ENCODE measurements at places on chromosomes 7 and 10.

DNA sequence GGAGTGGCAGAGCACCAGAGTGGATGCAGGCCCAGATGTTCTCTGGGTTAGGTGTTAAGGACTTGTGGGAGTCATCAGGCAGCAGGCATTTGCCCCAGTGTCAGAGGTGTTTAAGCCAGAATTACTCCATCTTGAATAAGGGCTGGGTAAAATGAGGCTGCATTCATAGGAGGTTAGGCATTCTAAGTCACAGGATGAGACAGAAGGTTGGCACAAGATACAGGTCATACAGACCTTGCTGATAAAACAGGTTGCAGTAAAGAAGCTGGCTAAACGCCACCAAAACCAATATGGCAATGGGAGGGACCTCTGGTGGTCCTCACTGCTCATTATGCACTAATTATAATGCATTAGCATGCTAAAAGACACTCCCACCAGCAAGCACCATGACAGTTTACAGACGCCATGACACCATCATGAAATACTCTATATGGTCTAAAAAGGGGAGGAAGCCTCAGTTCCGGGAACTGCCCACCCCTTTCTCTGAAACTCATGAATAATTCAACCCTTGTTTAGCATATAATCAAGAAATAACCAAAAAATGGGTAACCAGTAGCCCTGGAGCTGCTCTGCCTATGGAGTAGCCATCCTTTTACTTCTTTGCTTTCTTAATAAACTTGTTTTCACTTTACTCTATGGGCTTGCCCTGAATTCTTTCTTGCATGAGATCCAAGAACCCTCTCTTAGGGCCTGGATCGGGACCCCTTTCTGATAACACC is 882 bp upstream of the LRRC61 start:
- DNase-seq: peak; percentile 27

- no peak for DNase-seq
Measured at GRCh38 chr10:50362547-50363125, 111.3 kb upstream of the ASAH2 start.

DNA sequence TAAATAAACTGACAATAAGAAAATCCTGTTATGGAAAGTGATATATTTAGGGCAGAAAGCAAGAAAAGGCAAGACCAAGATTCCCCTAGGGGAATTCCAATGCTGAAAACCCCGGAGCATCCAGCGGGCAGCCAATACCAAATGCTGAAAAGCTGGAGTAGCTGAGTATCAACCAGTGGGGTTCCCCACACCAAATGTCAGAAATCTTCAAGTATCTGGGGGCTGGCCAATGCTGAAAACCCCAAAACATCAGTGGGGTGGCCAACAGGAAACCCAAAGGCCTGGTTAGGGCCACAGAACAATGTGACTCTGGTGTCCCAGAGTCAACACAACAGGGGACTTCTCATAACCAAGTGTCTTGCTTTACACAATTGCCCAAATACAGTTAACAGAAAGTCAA is 271.8 kb upstream of the CACNA2D1 start:
- DNase-seq: no peak

DNA sequence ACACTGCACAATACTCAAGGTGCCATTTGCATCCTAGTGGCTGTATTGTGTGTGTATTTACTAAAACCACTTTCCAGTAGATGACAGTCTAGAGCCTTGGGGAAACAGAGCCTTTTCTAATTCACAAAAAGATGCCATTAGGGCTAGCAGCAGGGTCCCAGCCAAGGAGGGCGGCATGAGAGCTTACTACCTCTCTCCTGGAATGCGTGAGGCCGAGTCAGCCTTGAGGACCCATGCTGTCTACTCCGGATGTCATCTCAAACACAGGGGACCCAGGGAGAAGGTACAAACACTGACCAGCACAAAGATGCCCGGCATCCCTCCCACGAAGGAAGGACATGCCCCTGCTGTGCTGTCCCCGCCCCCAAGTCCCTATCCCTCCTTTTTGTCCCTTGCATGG is 65.5 kb downstream of the CYCS start:
- no peak for DNase-seq

DNA sequence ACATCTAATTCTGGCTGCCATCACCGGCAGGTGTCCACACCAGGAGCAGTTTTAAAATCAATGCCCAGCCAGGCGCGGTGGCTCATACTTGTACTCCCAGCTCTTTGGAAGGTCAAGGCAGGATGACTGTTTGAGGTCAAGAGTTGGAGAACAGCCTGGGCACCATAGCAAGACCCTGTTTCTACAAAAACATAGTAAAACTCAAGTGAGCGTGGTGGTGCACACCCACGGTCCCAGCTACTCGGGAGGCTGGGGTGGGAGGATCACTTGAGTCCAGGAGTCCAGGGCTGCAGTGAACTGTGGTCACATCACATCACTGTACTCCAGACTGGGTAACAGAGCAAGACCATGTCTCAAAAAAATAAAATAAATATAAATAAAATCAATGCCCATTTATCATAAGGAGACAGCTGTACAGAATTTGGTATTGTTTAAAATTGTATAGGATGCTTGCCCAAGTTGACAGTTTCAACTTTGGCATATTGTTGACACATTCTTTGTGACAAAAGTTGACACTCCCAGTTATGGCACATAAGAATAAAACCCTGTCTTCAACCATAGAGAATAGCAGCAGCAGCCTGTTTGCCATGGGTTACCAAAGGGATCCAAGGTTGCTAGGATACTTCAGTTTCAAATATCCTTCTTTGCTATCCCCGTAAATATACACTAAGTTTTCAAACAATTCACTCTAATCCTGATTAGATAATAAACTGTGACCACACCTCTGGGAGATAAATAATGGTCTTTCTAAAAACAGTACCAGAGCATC is 193.0 kb downstream of the FAM107B start:
- DNase-seq: no peak

- DNase-seq: no peak
Measured at GRCh38 chr10:102669206-102670064, 25.2 kb downstream of the TRIM8 start.

- DNase-seq: no peak
Measured at GRCh38 chr7:40439686-40440085, 304.9 kb downstream of the SUGCT start.

- no peak for DNase-seq
Measured at GRCh38 chr7:120441850-120442249, 168.9 kb downstream of the KCND2 start.

DNA sequence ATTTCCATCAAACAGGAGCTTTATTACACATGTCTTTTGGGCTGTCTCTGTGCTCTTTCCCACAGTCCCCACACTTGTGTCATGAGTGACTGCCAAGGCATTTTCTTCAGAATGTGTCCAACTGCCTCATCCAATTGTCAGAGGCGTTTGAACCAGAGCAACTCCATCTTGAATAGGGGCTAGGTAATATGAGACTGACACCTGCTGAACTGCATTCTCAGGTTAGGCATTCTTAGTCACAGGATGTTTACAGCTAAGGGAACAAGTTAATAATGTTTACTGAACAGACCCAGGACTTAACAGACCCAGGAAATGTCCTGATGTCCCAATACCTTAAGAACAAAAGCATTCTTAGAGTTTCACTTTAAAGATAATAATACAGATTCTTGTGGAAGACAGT is 595.5 kb downstream of the REEP3 start:
- DNase-seq: no peak

GRCh38 chr7:151504715-151505326 is 14.9 kb downstream of the RHEB start:
- DNase-seq: no peak

GRCh38 chr10:101007099-101007711 is 7.6 kb downstream of the LZTS2 start:
- no peak for DNase-seq

DNA sequence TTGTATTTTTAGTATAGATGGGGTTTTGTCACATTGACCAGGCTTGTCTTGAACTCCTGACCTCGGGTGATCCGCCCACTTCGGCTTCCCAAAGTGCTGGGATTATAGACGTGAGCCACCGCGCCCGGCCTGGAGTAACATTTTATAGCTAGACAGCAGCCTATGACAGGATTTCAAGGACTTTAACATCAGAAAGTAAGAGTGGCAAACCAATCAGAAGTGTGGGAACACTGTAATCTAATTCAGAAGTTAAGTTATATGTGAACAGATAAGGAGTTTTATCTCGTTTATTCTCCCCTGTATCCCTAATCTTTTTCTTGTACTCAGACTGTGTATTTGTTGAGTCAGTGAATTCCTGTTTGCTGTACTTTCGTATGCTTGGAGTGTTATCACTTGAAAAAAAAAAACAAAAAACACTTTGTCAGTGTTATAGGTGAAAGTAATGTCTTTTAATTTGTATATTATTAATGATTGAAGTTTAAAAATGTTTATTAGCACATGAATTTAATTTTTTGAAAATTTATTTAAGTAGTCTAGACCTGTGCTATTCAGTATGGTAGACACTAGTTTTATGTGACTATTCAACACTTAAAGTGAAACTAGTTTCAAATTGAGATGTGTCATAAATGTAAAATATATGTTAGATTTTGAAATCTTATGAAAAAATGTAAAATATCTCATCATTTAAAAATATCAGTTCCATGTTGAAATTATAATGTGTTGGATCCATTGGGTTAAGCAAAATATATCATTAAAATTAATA is 38.6 kb downstream of the RSBN1L start:
- peak; percentile 70 for DNase-seq

- no peak for DNase-seq
Measured at GRCh38 chr10:95304463-95304862, 13.7 kb upstream of the PDLIM1 start.

DNA sequence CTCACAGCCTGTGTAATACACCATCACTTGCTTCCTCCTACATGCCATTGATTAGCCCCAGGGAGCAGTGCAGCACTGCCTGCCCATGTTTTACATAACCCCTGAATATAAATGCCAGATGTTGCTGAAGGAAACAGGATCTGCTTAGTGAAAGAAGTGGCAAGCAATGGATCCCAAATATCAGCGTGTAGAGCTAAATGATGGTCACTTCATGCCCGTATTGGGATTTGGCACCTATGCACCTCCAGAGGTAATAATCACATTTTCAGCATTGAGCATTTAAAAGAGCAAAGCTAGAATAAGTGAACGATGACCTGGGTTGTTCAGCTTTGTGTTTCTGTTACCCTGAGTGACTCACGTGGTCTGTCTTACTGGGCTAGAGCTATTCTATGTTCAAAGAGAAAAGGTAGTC is at the start of gene AKR1C4:
Gene AKR1C4, plus strand, starts transcription at position 136 of the 412 bp plus-strand sequence. Its CDS starts 31 bp downstream, at position 167.
- DNase-seq: no peak

DNA sequence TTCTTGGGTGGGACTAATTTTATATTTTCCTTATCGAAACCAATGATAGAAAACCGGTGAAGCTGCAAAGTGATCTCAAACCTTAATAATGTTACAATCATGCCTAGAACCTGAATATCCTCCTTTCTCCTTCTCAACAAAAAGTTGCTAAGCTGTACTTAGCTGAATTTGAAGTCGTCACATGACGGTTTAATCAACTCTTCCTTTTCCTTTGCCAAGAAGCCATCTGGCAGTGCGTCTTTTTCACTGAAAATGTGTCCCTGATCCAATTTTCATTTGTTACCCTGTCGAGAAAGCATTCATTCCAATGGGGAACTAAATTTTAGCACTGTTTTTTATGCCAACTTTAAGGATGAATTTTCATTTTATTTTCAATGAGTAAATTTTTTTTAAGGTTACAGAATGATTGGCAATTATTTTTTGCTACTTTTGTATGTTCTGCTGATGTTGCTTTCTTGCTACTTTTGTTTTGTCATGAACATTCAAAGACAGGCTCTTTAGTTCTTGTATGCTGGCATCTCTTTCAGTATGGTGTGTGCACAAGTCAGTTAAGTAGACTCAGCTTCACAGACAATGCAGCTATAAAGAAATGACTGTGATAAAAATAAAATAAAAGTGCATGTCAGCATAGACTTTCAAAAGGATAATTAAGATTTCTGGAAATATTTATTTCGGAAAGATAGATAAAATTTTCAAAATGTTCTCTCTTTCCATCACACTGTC is 980.0 kb downstream of the DNAJB9 start:
- DNase-seq: no peak

- no peak for DNase-seq
Measured at GRCh38 chr10:109106604-109107003, 816.7 kb downstream of the XPNPEP1 start.

DNA sequence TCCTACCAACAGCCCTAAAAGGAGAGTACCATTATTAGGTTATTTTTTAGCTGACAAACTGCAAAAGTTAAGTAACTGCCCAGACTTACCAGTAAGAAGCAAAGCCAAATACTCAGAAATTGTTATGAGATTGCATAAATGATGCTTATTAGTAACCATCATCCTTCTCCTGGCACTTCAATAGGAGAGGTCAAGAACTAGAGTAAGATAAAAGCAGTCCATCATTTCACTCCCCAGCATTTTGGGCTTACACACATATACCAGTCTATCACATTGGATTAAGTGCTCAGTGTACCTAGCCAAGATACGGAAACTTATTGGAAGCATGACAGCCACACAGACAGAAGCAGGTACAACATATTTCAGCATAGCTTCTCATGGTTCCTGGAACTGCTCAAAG is 142.8 kb upstream of the EGR2 start:
- no peak for DNase-seq

DNA sequence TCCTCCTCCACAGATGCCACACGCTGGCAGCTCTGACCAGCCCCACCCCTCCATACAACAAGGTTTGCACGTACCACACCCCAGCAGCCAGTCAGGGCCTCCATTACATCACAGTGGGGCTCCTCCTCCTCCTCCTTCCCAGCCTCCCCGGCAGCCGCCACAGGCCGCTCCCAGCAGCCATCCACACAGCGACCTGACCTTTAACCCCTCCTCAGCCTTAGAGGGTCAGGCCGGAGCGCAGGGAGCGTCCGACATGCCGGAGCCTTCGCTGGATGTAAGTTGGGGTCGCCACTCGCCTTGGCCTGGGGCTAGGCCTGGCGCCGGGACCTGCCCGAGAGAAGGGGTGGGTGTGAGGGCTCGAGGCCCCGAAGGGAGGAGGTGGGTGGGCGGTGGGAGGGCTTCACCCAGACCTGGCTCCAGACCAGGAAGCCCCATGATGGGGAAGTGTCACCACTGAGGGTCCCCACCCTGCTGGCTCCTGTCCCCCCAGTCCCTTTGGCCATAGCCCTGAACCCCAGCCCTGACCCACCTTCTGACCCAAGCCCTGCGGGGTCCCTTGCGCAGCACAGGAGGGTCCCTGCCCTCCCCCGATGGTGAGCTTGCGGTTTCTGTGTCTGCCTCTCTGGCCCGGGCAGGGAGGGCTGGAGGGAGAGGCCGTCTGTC is 36.2 kb upstream of the PPIF start:
- peak; percentile 81 for DNase-seq

DNA sequence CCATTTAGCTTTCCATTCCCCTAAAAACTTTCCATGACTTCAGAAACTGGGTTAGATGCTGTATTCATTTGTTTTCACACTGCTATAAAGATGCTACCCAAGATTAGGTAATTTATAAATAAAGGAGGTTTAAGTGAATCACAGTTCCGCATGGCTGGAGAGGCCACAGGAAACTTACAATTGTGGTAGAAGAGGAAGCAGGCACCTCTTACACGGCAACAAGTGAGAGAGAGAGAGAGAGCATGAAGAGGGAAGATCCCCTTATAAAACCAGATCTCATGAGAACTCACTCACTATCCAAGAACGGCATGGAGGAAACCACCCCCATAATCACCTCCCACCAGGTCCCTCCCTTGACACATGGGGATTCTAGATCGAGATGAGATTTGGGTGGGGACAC is 336.8 kb downstream of the TFEC start:
- DNase-seq: no peak

GRCh38 chr7:43516581-43517342 is 66.1 kb upstream of the STK17A start:
- DNase-seq: no peak

Measured in colonic mucosa (tissue), 4 donors.